ENCODE measurements at places on chromosomes 6 and 20.

- no peak for DNase-seq
These were observed 3.2 kb upstream of the PLEKHG1 start for GRCh38 chr6:150596439-150596838.

GRCh38 chr6:69622924-69623323 is 173.9 kb downstream of the LMBRD1 start:
- no peak for DNase-seq

GRCh38 chr6:104431096-104431495 is 428.6 kb downstream of the HACE1 start:
- DNase-seq, result no peak

DNA sequence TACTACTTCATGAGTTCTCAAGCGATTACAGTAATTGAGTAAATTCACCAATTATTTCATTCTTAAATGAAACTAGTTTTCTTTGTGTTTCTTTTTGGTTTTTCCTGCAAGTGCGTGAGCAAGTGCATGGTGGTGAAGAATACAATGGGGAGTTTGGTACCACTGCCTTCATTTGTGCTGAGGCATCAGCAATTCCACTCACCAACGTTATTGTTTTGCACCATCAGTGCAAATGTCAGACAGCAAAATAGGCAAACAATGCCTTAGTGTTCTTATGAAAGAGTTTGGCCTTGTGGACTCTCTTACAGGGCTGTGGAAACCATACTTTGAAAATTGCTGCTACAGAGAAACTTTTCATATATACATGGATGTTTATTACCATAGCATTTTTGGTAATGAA is 8.2 kb downstream of the CDH26 start:
- DNase-seq, result no peak

GRCh38 chr20:40955326-40955725 is 73.3 kb upstream of the TOP1 start:
- no peak for DNase-seq

DNA sequence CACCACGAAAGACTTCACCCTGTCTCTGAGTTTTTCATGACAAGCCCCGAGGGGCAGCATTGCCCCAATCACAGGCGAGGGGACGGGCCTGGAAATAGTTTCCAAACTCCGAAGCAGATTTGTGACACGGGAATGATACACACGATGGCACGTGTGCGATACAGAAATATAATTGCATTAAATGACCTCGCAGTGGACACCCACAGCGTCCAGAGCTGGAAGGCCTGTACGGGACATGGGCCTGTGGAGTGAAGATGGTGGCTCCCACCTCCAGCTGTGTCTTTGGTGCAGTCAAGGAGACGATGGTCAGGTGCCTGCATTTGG is 43.0 kb downstream of the PMEPA1 start:
- no peak for DNase-seq

DNA sequence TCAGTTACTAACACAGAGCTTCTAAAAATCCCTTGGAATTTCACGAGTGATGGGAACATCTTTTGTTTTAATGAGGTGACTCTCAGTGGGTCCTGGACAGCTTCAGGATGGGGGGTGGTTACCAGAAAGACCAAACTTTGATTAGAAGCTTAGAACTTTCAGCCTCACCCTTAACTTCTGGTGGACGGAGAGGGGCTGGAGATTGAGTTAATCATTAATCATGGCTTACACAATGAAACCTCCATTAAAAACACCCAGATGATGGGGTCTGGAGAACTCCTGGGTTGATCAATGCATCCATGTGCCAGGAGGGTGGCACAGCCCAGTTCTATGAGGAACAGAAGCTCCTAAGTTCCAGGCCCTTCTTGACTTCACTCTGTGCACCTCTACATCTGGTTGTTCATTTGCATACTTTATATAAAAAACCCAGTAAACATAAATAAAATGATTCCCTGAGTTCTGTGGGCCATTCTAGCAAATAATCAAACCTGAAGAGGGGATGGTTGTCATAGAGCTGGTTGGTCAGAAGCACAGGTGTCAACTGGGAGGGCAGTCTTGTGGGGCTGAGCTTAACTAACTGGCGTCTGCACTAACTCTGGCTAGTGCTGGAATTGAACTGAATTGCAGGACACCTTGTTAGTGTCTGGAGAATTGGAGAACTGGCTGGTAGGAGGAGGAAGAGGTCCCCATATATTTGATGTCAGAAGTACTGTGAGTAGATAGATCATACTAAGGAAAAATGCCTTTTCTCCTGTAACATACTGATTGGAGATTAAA is 10.3 kb downstream of the RMND1 start:
- no peak for DNase-seq

DNA sequence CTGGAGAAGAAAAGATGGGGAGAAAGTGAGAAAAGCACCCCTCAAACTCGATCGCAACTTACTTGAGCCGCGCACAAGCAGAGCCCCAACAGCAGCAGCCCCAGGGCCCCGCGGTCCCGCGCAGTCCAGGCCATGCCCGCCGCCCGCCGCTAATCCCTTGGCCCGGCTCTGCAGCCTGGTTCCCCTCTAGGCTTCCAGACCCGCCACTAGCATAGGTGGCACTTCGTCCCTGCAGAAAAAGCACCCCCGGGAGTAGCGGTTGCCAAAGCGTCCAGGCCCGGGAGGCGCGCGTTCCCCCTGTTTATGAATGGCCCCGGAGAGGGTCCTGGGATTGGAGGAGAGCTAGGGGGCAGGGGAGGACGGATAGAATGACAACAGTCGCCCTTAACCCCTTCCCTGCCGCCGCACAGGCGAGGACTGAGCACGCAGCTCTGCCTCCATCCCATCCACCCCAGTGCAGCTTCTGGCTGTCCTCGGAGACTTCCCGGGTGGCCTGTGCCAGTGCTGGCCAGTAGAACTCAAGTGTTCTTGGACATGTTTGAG is 19.9 kb downstream of the COL9A1 start:
- DNase-seq, result no peak

GRCh38 chr6:117602899-117603588 is 733 bp upstream of the GOPC start:
- no peak for DNase-seq

DNA sequence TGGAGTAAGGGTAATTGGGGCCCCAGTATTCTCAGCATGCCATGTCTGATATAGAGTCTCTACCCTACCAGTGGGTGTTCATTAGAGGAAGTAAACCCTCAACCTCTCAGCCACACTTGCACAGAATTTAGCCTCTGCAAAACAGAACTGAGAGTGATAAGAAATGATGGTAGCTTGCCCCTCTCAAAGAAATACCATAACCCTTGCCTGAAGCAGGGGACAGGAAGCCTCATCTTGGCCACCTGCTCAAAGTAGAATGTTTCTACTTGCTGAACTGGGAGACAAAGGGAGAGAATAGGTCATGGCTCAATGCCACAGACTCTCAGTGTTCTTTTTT is 33.7 kb downstream of the SPTLC3 start:
- DNase-seq, result no peak

DNA sequence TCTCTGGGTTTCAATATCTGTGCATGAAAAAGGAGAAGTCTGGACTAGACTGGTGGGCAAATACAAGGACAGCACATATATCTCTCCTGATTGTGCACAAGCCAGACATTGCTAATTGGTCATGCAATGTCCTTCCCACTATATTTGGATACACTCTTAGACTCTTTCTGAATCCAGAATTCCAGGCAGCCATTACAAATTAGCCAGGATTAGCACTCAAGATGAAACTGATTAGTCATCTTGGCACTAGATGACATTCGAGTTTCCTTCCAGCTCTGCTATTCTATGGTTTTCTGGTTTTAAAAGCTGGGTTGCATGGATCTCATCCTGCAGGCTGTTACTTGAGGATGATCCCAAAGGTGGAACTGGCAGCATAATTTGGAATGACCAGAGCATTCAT is 73.2 kb downstream of the SCP2D1 start:
- no peak for DNase-seq

DNA sequence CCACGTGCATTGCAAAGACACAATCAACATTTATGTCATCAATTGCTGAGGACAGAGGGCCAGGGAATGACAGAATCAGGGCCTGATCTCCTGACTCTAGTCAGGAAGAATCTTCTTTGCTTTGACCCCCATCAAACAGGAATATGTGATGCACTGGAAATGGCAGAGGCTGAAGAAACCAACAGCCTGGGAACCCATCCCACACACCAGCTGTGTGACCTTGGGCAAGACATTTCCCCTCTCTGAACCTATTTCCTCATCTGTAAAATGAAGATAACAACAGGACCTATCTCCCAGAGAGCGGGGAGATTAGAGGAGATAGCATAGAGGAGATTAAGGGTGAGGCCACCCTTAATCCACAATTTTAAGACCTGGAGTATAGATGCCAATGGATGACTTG is 1.5 kb downstream of the HNF4A start:
- DNase-seq, result no peak

DNA sequence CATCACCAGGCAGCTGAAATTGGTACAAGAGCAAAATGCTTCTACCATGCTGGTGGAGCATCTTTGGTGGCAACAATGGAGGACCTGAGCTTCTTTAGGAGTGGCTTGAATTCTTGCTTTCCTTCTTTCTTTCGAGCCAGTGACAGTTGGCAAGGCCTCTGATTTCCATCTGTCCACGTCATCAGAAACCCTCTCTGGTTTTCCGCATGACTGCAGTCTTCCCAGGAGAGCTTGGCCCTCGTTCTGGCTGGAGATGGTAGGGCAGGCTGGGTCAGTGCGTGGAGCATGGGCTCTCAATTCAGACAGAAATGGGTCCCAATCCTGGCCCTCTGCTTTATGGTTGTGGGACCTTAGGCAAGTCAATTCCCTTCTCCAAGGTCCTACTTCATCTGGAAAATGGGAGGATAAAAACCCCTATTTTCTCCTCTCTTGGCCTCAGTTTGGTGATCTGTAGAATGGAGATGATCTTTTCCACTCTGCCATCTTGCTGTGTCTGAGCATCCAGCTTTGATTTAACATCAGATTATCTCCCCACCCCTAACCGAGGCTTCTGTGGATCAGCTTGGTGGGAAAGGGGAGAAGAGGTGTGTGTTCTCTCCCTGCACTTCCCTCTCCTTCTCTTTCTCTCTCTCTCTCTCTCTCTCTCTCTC is 3.6 kb upstream of the BPIFB1 start:
- no peak for DNase-seq

GRCh38 chr20:46959081-46959692 is 64.5 kb downstream of the EYA2 start:
- no peak for DNase-seq

GRCh38 chr6:168145747-168146596 is 67.0 kb upstream of the FRMD1 start:
- no peak for DNase-seq

DNA sequence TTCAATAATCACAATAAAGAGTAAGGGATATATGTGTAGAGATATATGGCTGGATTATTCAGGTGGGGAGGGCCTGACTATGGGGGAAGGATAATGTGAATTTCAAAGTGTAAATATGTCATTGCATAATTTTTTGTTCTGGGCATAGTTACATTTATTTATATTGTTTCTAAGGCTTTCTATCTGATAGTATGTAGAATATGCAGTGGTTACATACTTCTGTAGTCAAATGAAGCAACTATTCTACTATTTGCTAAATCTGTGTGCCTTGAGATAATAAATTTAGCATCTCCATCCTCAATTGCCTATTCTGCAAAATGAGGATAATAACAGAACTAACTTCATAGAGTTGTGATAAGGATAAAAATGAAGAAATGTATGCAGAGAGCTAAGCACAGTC is 359.2 kb downstream of the CDKAL1 start:
- no peak for DNase-seq

- no peak for DNase-seq
These were observed 548.2 kb downstream of the QKI start for GRCh38 chr6:163962627-163963117.

- peak; percentile 71 for DNase-seq
These were observed 51.4 kb upstream of the SAYSD1 start for GRCh38 chr6:39166189-39166911.

DNA sequence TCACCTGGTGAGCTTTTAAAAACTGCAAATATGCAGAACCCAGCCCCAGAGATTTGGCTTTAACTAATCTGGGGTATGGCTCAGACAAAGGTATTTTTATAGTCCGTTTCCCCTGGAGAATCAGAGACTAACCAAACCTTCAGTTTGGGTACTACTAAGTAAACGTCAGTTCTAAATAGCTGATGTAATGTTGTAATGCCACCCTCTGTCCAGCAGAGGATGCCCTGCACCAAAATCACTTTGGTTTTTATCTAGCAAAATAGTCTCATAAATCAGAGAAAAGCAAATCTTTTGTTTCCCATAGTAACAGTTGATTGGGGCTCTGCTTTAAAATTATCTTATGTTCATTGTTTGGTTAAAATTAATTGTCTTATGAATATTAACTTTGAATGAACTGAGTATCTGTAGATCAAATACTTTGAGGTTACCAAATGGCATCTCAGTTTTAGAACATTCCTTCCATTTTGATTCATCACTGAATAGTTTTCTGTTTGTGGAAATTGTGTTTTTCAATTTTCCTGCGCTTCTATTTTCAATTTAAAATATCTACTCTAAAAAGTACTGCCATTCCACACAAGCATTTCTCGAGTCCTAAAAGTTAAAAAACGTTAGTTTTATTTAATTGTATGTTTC is 278.3 kb upstream of the PLCB4 start:
- no peak for DNase-seq

DNA sequence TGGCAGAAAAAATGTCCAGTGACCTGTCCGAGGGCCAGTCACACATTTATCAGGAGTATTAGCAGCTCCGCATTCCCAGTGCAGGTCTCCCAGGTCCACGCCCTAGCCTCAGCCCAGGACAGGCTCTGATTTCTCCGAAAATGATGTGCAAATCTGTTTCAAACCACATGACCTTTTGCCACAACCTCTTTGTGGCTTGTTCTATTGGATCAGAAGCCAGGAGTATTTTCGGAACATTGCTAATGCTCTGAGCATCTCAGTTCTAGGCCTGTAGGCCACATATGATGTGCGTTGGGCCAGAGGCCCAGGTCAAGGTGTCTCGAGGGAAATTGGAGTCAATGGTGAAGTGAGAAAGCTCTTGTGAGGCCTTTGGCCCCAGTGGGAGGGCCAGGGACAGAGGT is 40.4 kb downstream of the SNX5 start:
- DNase-seq, result no peak

DNA sequence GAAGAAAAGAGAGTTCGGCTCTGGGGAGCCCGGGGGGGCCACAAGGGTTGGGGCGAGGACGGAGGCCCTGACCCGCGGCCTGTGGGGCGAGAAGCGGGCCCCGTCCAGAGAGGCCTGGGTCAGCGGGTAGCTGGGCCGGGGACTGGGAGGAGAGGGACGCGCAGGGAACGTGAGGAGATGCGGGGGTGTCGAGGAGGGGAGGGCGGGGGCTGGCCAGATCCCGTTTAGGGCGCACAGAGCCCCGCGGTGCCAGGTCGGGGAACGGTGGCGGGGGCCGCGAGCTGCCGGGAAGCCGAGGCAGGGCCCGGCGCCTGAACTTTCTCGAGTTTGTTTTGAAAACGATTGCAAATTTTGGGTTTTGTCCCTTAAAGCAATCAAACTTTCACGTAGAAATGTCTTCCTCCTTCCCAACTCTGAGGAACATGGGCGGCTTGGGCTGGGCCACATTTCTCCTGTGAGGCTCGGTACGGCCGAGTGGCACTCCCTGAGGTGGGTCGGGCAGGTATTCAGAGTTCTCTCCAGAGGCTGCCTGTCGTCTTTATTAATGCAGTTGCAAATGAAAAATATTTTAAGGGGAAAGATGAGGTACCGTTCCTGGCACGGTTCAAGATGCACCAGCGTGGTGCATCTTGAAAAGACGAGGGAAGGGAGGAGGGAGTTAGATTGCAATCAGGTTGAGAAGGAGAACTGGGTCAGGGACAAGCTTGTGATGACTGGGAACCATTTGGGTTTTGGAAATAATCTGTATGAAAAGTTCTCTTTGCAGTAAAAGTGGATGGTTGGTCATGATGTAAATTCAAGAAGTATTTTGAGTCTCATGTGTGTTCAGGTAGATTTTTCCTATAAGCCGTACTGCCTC is 972 bp downstream of the RNF8 start:
- DNase-seq, result no peak

GRCh38 chr6:87293526-87293925 is 28.9 kb upstream of the SMIM8 start:
- no peak for DNase-seq

- no peak for DNase-seq
These were observed 83.2 kb downstream of the LAMP5 start for GRCh38 chr20:9597547-9597946.
